Type B pancreatic cell (in vitro differentiated cells): ENCODE measurements at places on chromosomes 7 and 10.
A peak's percentile ranks its signal among the peaks of the same experiment; 100 is the strongest.

DNA sequence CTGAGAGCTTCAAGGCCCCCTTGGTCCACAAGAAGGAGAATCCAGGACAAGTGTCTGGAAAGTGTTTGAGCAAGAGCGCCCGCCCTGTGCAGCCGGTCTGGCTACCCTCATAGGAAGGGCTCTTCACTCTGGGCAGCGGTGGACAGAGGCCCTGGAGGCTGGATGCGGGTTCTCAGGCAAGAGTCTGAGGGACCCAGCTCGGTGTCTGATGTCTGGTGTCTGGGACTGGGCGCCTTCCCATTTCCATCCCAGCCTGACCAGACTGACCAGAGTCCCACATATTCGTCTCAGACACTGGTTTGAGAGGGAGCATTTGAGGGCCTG is 59.8 kb downstream of the HK1 start:
- no peak for DNase-seq

DNA sequence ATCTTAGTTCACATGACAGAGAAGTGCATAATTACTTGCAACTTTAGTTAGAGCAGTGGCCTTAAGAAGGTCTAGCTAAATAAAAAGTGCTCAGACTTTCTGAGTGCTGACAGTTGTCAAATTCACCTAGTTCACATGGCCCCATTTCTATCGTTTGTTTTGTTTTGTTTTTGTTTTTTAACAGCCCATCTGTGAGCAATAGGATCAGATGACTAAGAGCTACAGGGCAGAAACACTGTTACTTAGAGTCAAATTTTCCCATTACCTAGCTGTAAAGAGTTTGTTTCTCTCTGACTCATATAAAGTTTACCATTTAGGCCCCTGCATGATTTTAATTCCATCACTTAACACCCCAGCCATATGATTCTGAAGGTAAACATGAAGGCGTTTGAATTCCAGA is 18.8 kb downstream of the CAV1 start:
- DNase-seq = no peak

- DNase-seq = peak; percentile 52
These were observed 26.4 kb downstream of the DRGX start for GRCh38 chr10:49369216-49370162.

DNA sequence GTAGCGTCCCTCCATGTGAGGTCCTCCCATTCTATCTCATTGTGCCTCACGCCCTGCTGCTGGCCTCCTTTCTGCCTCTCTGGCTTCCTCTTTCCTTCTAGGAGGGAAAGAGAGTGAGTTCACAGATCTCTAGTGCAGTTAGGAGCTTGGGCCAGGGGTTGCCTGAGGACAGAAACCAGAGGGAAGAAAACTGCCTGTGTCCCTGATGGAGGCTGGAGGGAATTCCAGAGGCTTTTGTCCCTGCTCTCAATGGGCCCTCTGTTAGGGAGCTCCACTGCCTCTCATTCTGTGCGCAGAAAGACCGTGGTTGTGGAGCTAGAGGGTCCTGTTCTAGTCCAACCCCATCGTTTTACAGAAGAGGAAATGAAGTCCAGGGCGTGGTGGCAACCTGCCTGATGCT is 4.6 kb downstream of the MARVELD1 start:
- no peak for DNase-seq

- no peak for DNase-seq
These were observed 129.6 kb upstream of the CCDC6 start for GRCh38 chr10:60035984-60036383.

DNA sequence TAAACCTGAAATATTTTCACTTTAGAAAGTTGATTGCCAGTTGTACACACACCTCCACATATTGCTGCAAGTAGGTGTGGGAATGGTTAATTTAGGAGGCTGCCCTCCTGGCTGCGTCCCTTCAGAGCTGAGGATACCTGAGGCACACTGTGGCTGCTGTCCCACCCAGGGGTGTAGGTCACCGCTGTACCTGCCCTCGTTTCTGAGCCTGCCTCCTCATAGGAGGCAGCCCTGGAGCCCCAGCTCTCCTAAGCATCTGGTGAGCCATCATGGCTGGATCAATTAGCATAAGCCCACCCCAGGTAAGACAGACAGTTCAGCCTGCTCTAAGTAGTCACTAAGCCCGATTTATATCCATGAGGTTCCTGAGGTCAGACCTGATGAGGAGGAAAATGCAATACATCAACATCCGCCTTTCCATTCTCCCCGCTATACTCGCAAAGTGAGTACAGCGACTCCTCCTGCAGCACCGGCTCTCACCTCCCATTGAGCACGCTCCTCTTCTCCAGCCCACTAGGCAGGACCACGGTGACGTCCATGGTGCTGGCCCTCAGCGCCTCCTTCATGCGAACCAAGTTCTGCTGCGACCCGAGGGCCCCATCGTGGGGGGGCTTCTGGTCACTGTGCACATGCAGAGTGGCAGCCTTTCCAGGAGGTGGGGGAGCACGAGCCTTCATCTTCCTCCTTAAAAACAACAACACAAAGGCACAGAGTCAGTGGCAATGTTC is 97.2 kb downstream of the COBL start:
- no peak for DNase-seq

DNA sequence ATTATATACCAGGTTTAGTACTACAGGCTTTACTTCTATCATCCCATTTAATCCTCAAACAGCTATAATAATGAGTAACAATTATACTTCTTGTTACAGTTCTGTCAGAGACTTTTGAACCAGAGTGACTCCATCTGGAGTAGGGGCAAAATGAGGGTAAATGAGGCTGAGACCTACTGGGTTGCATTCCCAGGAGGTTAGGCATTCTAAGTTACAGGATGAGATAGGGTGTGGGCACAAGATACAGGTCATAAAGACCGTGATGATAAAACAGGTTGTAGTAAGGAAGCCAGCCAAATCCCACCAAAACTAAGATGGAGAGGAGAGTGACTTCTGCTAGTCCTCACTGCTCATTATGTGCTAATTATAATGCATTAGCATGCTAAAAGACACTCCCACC is 3.9 kb downstream of the YME1L1 start:
- DNase-seq = no peak

GRCh38 chr7:29839921-29840320 is 33.6 kb downstream of the WIPF3 start:
- DNase-seq = no peak

- no peak for DNase-seq
These were observed 49.1 kb upstream of the NPTX2 start for GRCh38 chr7:98567991-98568390.

DNA sequence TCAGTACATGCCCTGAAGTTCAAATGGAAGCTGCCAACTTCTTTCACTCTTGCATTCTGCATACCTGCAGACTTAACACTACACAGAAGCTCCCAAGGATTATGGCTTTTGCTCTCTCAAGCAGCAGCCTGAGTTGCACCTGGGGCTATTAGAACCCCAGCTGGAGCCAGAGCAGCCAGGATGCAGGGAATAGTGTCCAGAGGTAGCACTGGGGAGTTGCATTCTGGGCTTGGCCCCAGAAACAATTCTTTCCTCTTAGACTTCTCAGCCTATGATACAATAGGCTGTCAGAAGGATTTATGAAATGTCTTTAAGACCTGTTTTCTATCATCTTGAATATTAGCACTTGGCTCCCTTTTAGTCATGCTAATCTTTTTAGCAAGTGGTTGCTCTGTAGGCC is 886.7 kb upstream of the GHITM start:
- DNase-seq = no peak

DNA sequence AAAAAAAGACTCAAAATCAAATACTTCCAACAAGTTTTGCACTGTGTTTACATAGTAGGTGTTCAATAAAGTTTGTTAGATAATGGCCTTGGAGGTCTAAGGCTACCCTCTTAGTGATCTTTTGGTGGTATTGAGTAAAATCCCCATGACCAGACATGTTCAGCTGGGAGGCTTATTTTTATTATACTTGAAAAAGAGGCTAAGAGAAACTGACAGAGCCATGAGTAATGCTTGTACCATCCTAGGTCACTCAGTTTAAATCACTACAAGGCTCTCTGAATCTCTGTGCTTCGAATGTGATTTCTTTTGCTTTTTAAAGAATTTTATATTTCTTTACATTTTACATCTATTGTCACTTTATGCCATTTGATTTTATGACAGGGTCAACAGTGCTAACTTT is 90.5 kb downstream of the TWIST1 start:
- no peak for DNase-seq

GRCh38 chr7:92461027-92462003 is 14.0 kb downstream of the GATAD1 start:
- DNase-seq = no peak
